ENCODE measurements at places on chromosomes 4 and X. TPM values are rescaled to one million over a fixed set of nuclear protein-coding genes. Genes with fewer than 3 reads are reported as not detected.

The ASMT gene
- total RNA-seq = not detected

The KCNIP4 gene
- 12.5 TPM for total RNA-seq

The LANCL3 gene
- 1.3 TPM for total RNA-seq

The NIPAL1 gene
- total RNA-seq = 1.3 TPM

The CENPVL2 gene
- 2.5 TPM for total RNA-seq

The TLR1 gene
- 3.8 TPM for total RNA-seq

The CXCL11 gene
- total RNA-seq = not detected

The MAD2L1 gene
- 9.4 TPM for total RNA-seq

The PAGE5 gene
- total RNA-seq = not detected

The SATL1 gene
- total RNA-seq = 3.1 TPM

The GPR50 gene
- not detected for total RNA-seq

The XAGE2 gene
- total RNA-seq = not detected

The TMSB15C gene
- 56.3 TPM for total RNA-seq

The TMEM31 gene
- total RNA-seq = not detected

The GATB gene
- 20.3 TPM for total RNA-seq

The SLC6A8 gene
- 19.4 TPM for total RNA-seq

All from parietal lobe (tissue), 2 donors.